Retinal pigment epithelial cell (primary cell): ENCODE measurements at places on chromosomes 13 and 19.
A peak's percentile ranks its signal among the peaks of the same experiment; 100 is the strongest.

DNA sequence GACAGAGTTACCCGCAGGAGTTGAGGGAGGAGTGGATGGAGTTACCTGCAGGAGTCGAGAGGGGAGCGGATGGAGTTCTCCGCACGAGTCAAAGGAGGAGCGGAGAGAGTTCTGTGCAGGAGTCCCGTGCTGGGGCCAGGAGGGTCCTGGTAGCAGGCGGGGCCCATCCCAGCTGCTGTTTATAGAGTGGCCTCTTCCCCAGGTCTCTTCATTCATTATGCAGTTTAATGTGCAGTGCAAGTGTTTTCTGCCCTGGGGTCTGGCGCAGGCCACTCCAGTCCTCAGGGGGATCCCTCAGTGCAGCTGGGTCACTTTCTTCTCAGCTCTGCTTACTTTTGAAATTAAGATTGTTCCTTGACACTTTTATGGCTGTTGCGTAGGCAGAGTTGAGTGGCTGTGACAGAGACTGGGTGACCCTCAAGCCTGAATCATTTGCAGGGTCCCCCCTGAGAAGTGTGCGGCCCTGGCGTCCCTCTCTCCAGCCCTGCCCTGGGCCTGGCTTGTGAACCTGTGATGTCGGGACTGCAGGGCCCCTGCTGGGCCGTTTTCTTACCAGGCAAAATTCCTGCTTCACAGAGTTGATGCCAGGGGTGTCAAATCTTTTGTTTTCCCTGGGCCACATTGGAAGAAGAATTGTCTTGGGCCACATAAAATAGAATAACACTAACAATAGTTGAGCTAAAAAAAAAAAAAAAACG, 17.9 kb downstream of the TFDP1 start:
- no peak for DNase-seq

DNA sequence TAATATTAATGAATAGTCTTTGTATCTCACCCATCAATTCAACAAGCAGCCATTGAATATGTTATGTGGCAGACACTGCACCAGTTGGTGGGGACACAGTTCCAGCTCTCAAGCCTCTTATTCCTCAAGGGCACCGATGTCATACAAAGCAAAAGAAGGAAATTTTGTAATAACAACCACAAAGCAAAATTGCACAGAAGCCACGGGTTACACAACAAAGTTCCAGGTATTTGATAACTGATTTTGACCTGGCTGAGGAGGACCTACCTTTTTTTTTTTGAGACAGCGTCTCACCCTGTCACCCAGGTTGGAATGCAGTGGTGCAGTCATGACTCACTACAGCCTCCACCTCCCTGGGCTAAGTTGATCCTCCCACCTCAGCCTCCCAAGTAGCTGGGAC, 266.7 kb downstream of the FOXO1 start:
- DNase-seq: no peak

GRCh38 chr19:54572696-54573311, 786 bp upstream of the LILRA2 start:
- no peak for DNase-seq

DNA sequence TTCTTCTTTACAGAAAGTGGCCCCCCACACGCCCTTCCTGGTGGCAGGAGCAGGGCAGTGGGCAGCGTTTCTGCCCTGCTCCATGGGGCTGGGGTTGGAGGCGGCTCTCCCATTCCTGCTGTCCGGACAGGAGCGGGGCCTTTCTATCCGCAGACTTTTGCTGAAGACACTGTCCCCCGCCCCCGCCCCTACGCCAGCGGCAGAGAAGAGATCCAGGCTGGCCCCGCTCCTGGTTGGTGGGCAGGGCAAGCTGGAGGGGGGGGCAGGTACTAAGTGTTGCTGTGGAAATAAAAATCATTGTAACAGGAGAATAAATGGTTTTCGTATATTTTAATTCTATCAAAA, 81.7 kb downstream of the ZNF429 start:
- no peak for DNase-seq

DNA sequence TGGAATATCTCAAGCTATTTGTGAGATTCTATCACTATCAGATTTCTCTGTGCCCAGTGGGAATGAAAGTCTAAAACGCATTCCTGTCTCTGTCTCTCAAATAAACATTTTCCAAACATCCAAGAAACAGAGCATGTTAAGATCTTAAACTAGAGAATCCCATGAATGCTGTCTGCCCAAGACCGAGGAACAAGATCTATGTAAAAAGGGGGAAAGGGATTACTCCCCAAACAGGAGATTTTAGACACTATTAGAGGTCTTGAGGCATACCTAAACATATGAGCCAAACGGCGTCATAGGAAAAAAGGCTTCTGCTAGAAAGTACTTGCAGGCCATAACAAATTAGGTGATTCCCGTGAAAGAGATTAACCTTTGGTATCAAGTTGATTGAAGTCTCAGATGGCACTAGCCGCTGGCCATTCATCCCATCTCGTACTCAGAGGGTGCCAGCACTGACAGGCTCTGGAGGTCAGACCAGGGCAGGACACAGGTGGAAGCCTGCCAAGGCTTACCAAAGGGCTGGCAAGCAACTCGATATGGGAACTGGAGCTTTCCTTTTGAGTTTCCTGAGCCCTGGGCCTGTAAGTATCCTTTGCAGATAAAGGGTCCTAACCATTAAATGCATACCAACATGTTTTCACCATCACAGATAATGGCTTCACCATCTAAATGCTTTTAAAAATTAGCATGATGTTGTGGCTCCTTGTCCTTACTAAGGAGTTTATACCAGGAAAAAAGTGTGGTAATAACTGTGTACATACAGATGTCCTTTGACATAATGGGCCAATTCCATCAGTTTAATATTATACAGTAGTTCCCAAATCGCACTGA, 225.2 kb downstream of the FOXO1 start:
- peak; percentile 90 for DNase-seq

- no peak for DNase-seq
These were observed at the start of gene PEAK3 for GRCh38 chr19:2282062-2282861. PEAK3 (minus strand) TSS chr19:2282175; CDS start chr19:2280931, 1,244 bp downstream.
